NCI-H2107 (cell line): ENCODE measurements at places on chromosomes 5 and 9.

DNA sequence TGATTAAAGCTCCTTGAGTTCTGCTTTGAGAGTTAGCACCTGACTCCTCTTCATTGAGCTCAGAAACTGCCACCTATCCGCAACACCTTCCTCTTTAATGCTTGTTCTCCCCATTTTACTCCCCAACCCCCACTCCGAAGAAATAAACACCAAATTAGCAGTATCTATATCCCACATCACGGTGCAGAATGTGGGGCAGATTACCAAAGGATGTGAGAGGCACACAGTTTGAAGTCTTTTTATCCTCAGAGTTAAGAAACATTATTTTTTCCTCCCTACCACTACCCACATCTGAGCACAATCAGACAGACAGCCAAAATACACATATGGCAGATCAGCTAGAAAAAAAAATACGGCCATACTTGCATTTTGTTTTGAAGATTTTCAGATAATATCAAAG lies 26.1 kb upstream of the IL7R start:
- no peak for DNase-seq

DNA sequence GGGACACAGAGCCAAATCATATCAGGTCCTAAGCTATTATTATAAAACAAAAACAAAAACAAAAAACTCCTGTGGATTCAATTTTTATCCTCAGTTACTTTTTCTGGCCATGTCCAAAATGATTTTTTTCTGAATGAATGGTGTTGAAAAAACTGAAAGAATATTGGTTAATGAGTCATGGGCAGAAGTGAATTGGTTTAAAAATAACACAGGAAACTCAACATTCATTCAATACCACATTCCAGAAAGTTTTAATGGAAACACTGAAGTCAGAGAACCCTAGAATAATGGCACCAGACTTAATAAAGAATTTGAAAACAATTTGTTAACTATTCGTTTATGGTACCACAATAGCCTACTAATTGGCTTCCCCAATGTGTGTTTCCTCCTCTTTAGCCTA lies 102.4 kb upstream of the CDH9 start:
- DNase-seq = no peak

- no peak for DNase-seq
These were observed 289.7 kb upstream of the SEMA6A start for GRCh38 chr5:116864157-116864837.

DNA sequence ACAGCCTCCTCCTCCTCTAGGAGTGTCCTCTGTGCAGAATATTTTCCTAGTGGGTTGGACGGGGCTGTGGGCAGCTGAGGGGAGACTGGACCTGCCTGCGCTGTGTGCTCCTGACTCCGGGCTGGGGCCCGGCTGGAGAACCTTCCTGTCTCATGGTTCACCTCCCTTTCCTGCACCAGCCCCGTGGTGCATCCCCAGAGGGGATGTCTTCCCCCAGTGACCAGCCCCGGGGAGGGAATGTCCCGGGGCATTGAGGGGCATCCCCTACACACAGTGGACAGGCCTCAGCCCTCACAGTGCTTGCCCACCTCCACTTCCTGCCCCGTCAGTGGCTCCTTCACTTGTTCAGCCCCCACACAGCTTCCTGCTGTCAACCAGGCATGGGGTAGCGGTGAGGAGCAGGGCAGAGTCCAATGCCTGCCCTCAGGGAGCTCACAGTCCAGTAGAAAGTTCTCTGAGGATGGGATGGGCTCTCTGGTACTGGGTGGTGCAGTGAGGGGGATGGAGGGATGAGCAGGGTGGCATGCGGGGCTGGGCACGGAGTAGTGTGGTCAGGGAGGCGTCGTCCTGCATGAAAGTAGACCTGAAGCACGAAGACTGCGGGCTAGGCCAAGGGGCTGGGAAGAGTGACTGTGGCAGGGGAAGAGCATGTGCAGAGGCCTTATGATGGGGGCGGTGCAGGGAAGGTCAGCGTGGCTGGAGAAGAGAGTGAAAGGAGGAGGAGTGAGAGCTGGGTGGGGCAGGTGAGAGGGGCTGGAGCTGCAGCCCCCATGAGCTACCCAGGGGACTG lies 52.1 kb upstream of the PITX1 start:
- no peak for DNase-seq

GRCh38 chr5:127649018-127649439 lies at the start of gene CTXN3:
TSS of gene CTXN3 (plus strand) at chr5:127649082. CDS start at chr5:127657522, 8,440 bp downstream.
- peak; percentile 3 for DNase-seq

GRCh38 chr9:109272745-109273144 lies 48.1 kb downstream of the EPB41L4B start:
- DNase-seq = no peak

DNA sequence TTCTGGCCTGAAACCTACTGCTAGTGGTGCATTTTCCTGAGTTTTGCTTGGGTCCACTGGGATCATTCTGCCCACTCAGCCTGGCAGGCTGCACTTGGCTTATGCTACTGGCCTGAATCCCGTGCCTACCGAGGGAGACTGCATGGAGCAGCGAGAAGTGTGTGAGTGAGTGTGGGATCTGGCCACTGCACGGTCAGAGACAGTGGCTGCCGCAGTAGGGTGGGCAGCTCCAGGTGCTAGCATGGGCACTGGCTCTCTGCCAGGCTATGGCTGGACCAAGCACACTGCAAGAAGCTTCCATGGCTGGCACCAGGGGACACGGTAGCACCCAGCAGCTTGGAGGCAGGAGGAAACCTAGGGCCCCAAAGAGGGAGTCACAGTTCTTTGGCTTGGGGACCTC lies 1058.7 kb upstream of the ACO1 start:
- DNase-seq = no peak

- no peak for DNase-seq
These were observed 11.5 kb downstream of the STKLD1 start for GRCh38 chr9:133387680-133388079.

- no peak for DNase-seq
These were observed 1.8 kb upstream of the ACTL7B start for GRCh38 chr9:108857572-108857971.

GRCh38 chr5:147523069-147523468 lies 13.2 kb upstream of the DPYSL3 start:
- no peak for DNase-seq

GRCh38 chr5:121698690-121699089 lies 153.0 kb upstream of the FTMT start:
- no peak for DNase-seq

DNA sequence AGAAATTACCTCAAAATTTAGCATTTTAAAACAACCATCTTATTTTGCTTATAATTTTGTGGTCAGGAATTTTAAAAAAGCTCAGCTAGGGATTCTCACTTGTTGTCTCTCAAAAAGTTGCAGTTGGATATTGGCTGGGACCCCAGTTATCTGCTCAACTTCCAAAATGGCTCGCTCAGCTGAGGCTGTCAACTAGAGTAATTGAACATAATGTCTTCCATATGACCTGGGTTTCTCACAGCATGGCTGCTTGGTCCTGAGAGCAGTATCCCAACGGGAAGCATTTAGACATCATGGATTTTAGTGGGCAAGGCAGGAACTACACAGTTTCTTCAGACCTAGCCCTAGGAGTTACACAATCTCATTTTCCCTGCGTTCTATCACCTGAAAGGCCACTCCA lies 63.6 kb upstream of the SPEF2 start:
- DNase-seq = no peak

- DNase-seq = no peak
These were observed 108.0 kb upstream of the TSLP start for GRCh38 chr5:110963495-110963894.

DNA sequence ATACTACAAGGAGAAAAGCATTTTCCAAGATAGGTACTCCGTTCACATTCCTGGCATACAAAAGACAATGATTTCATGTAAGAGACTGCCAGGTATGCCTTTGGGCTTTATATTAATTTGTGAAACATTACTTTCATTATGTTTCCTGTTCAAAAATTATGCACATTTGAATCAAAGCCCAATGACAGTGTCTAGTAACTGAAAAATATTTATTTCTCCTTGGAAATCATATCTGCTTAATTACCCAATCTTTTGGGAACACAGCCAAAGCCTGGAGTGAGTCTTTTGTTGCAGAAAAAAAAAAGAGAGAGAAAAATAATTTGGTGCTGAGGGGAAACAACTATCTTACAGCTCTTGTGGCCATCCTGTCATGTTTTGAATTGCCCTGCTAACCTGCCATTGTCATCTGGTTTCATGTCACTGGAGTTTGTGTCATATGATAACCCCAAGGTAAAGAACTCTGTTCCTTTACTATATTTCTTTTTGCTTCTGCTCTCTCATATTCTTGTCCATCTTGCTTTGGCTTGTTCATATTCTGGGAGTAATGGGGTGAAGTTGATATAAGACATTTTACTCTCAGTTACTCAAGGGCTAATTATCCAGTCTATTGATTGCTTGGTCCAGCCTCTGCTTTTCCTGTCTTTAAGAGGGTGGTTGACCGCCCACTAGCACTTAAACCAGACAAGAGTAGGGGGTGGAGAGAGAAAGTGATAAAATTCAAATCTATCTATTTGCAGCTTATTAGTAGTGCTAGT lies 238.3 kb upstream of the NUDT12 start:
- DNase-seq = no peak

- DNase-seq = no peak
These were observed 6.9 kb upstream of the TRAF1 start for GRCh38 chr9:120933310-120934055.

DNA sequence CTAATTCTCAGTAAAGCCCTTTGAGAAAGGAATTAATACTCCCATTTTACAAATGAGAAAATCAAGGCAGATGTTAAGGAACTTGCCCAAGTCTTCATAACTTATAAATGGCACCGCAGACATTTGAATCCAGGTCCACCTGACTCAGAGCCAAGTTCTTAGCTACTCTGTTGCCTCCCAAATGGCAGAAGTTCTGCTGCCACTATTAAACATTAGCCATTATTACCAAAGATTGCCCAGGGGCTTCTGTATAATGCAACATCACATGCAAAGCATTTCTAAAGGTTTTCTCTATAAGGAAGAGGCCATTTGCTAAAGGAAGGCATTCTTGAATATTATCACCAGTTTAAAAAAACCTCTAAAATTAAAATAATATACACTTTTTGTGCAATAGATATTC lies 28.3 kb downstream of the TPD52L3 start:
- DNase-seq = no peak

DNA sequence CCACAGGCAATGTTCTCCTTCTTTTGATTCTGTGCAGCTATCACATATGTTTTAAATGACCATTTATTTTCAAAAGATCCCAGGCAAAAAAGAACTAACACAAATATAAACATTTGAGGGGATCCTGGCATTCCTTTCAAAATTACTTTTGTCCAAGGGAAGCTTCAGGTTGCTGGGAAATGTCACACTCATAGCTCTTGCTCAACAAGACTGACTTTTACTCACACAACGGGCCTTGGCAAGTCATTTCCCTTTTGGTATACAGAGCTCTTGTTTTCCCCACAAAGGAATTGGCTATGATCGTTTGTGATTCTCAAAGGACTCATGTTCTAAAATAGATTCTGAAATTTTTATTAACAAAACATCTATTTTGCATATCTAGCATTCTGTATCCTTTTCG lies 4.5 kb upstream of the PALM2AKAP2 start:
- no peak for DNase-seq
